ENCODE measurements at places on chromosomes 12 and 14.
A peak's percentile ranks its signal among the peaks of the same experiment; 100 is the strongest.

GRCh38 chr12:33560653-33561208, 121.1 kb upstream of the SYT10 start:
- no peaks in the 10 kb centered on the region for H3K36me3 ChIP-seq
- H3K4me1 ChIP-seq, result no peaks in the 10 kb centered on the region
- no peaks in the 10 kb centered on the region for H3K27me3 ChIP-seq
- no peak overlapping the region for H3K27ac ChIP-seq
- no peak overlapping the region for H3K4me3 ChIP-seq

DNA sequence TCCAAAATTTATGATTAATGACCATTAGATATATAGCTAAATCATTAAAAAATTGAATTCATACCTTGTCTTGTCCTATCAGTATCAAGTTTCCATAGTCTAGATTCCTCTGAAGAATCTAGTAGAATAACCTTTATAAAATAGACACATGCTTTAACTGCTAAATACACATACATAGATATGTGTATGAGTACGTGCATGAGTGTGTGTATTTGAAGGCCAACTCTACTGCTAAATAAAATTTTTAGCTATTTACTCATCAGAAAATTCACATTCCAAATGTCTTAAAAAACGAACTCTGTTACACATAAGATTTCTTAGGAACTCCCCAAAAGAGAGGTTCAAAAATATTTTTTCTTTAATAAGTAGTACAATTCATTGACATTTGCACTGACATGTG, 233.0 kb downstream of the SSPN start:
- H3K4me3 ChIP-seq, result no peak overlapping the region
- H3K27ac ChIP-seq, result no peak overlapping the region
- H3K36me3 ChIP-seq, result peaks cover 9% of the 10 kb centered on the region
- H3K4me1 ChIP-seq, result no peaks in the 10 kb centered on the region

GRCh38 chr12:62859321-62859737, 75.6 kb downstream of the PPM1H start:
- H3K36me3 ChIP-seq, result no peaks in the 10 kb centered on the region
- no peak for DNase-seq
- no peaks in the 10 kb centered on the region for H3K4me1 ChIP-seq
- no peak overlapping the region for H3K27ac ChIP-seq
- H3K27me3 ChIP-seq, result peaks cover 2% of the 10 kb centered on the region

DNA sequence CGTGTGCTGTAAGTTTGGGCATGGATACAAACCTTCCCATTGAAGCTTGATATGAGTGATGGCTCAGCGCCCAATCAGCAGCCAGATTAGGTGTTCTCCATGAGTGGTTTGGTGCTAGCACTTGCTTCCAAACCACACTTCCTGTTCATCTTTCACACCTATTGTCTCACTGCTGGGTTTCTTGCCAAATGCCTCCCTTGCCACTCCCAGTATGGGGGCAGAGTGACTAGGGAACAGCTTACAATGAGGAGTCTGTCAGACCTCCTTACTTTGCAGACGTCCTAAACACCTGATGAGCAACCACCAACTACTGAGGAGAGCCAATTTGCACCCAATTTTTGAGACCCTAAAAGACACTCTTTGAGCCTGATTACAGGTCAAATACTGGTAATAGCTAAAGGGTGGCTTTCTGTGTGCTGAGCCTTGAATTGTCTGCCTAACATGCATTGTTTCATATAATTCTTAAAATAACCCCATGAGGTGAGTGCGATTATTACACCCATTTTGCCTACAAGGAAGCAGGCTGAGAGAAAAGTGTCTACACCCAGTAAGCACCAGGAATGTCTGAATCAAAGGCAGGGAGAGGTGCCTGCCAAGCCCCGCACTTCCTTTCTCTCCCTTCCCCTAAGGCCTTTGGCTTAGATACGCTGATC, 48.4 kb upstream of the FOS start:
- no peaks in the 10 kb centered on the region for H3K27me3 ChIP-seq
- H3K4me1 ChIP-seq, result peaks cover 57% of the 10 kb centered on the region
- no peaks in the 10 kb centered on the region for H3K36me3 ChIP-seq
- peak overlapping the region; percentile 27 for H3K27ac ChIP-seq
- H3K4me3 ChIP-seq, result no peak overlapping the region
- peak; percentile 49 for DNase-seq

DNA sequence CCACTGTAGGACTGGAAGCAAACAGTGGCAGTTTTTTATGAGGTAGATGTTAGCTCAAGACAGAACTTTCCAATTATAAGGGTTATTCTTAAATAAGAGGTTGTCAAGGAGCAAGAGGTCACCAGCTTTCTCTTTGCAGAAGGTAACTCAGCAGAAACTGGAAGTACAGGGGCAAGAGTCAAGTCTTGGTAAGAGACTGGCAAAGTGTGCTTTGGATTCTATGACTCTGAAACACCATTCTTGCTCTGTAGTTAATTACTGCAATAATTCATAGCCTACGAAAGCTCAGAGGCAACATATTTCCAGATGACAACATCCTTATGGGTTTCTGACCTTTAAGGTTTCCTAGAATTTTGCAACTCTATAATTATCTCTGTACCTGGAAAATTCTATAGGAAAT, 51.3 kb downstream of the RMST start:
- no peak overlapping the region for H3K27ac ChIP-seq
- no peak for DNase-seq
- no peaks in the 10 kb centered on the region for H3K4me1 ChIP-seq
- H3K4me3 ChIP-seq, result no peak overlapping the region

GRCh38 chr14:79680087-79680486, 531.2 kb downstream of the DIO2 start:
- no peak for DNase-seq
- H3K27me3 ChIP-seq, result no peaks in the 10 kb centered on the region
- H3K27ac ChIP-seq, result no peak overlapping the region
- H3K4me3 ChIP-seq, result no peak overlapping the region
- H3K4me1 ChIP-seq, result no peaks in the 10 kb centered on the region
- no peaks in the 10 kb centered on the region for H3K36me3 ChIP-seq

DNA sequence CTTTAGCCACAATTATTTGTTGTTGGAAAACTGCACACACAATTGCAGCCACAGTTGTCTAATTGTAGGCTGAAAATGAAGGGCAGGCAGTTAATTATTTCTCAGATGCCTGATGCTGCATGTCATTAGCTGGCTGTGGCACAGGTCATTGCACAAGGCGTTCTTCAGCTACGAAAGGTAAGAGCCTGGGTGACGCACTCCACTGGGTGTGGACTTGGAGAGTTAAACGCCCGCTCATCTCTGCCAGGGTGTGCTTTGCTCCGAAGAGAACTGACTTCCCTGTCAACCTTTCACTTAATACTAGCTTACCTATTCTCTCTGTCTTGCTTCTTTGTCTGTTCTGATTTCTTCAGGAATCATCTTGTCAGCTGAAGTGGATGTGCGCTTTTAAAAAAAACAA, 91.4 kb upstream of the CPM start:
- H3K36me3 ChIP-seq, result no peaks in the 10 kb centered on the region
- no peaks in the 10 kb centered on the region for H3K4me1 ChIP-seq

DNA sequence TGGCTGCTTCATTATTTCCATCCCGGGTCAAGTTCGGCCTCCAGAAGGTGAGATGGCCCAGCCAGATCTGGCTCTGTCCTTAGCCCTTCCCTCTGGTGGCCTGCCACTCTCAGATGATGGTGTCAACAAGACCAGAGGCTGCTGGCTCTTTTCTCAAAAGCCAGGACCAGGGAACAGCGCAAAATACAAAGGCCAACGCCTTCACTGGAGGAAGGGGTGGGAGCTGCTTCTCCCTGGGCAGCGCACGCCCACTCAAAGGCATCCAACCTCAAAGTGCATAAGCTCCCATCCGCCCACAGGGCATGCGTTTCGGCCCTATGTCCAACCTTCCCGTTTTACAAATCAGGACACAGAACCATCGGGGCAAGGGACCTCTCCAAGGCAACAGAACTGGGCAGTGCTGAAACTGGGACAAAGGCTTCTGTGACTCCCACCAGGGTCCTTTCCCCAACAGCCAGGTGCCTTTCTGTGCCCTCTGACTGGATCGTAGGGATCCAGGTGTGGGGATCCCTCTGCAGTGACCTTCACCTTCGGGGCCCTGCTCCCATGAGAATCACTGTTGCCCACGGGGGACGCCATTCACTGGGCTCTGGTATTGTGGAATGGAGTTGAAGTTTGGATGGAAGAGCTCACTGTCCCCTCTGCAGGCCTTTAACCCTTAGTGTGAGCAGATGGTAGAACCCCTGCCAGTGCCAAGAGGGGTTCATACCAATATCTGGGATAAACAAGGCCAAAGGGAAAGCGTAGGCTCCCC, 76.8 kb downstream of the NINJ2 start:
- H3K4me1 ChIP-seq, result no peaks in the 10 kb centered on the region
- no peak for DNase-seq
- H3K27me3 ChIP-seq, result no peaks in the 10 kb centered on the region
- H3K4me3 ChIP-seq, result no peak overlapping the region
- H3K36me3 ChIP-seq, result peaks cover 1% of the 10 kb centered on the region

DNA sequence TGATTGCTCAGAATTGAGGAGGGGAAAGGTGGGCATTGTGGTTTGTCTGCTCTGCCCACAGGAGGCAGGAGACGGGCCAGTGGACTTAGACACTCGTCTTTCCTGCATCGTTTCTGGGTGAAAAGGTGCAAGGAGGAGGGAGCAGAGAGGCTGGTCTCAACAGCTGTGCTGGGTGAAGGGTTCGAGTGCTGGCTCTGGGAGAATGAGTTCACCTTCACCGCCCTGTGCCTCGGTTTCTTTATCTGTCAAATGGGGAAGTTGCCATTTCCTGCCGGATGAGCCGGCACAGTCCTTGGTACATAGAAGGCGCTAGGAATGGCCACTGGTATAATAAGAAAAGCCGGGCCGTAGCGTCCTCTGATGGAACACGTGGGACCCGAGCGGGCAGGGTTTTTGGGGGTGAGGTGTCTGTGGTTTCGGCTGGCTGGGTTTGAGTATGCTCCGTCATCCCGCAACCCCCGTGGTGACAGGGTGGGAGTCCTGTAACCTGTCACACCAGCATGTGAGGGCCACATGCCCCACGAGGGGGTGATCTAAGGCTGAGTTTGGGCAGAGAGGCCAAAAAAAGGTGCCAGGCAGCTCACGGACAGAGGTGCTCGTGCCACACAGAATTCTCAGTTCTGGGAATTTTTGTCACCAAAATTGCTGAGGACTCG, 7.3 kb downstream of the BCL7A start:
- H3K4me3 ChIP-seq, result no peak overlapping the region
- peak; percentile 50 for DNase-seq

DNA sequence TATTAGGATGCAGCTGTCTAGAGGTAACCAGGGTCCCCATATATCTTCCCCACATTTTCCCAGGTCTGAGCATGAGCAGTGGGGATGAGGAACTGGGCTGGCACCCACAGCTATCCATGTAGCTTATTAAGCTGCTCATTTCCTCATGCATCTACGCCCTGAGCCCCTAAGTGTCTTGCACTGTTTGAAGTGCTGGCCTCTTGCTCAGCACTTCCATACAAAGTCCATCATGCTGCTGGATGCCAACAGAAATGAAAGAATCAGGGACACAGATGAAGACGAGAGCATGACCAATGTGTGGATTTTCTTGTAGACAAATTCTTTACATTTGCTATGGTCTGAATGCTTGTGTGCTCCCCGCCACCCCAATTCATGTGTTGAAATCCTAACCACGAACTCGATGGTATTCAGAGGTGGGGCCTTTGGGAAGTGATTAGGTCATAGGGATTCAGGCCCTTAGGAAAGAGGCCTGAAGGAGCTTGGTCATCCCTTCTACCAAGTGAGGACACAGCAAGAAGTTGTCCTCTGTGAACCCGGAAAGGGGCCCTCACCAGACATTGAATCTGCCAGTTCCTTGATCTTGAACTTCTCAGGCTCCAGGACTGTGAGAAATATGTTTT, 54.5 kb downstream of the C12orf75 start:
- no peaks in the 10 kb centered on the region for H3K27me3 ChIP-seq
- H3K36me3 ChIP-seq, result no peaks in the 10 kb centered on the region
- H3K4me3 ChIP-seq, result no peak overlapping the region
- no peak for DNase-seq
- no peaks in the 10 kb centered on the region for H3K4me1 ChIP-seq
- no peak overlapping the region for H3K27ac ChIP-seq

DNA sequence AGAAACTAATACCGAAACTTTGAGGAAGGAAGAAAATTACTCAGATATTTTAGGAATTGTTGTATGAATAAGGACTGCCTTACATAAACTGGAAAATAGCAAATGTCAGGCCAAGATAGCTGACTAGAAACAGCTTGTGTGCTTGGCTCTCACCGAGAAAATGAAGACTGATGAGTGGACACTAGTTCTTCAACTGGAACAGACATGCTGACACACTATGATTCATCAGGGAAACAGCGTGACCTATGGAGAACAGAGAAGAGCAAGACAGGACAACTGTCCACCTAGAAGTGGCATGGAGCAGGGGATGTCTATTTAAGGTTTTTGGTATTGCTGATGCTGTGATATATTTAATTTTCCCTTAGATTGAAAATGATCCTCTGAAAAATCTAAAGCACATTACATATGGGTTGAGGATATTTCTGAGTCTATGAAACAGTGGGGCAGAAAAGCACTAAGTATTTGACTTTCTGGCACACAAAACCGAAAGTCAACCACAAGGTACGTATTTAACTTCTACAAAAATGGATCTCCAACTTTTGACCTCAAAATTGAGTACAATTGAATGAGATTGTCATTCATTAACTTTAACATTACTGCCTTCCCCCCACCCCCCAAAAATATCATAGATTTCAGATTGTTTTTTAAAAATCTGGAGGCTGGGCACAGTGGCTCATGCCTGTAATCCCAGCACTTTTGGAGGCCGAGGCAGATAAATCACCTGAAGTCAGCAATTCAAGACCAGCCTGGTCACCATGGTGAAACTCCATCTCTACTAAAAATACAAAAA, 863.2 kb downstream of the LRFN5 start:
- H3K27ac ChIP-seq, result no peak overlapping the region
- no peaks in the 10 kb centered on the region for H3K27me3 ChIP-seq
- no peaks in the 10 kb centered on the region for H3K36me3 ChIP-seq
- no peak for DNase-seq

DNA sequence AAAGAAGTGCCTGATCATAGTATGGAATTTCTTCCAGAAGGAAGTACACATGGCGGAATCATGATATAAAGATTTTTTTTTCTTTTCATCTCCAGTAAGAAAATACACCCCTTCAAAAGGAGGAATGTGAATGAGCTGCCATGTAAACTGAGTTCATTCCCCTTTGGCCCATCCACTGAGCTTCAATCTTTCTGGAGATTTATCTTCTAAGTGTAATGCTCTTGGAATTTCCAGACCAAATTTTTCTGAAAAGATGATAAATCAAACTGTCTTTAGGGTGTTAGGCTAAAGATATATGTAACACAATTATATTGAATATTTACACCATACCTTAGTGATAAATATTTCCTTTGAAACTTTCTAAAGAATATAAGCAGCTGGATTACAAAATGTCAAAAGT, 5.2 kb downstream of the DCN start:
- H3K27ac ChIP-seq, result no peak overlapping the region
- DNase-seq, result no peak
- no peak overlapping the region for H3K4me3 ChIP-seq
- no peaks in the 10 kb centered on the region for H3K4me1 ChIP-seq
- peaks cover 2% of the 10 kb centered on the region for H3K27me3 ChIP-seq

- no peak overlapping the region for H3K4me3 ChIP-seq
- H3K4me1 ChIP-seq, result peaks cover 3% of the 10 kb centered on the region
- no peak for DNase-seq
- H3K36me3 ChIP-seq, result peaks cover 3% of the 10 kb centered on the region
These were observed 327.2 kb downstream of the BTG1 start for GRCh38 chr12:91818227-91819131.

All from activated naive CD8-positive, alpha-beta T cell treated with anti-CD3 and anti-CD28 coated beads, Interleukin-2, amount 50 U/mL, for 24 hours (primary cell).